ENCODE measurements at places on chromosomes 5 and 9.
A peak's percentile ranks its signal among the peaks of the same experiment; 100 is the strongest.

DNA sequence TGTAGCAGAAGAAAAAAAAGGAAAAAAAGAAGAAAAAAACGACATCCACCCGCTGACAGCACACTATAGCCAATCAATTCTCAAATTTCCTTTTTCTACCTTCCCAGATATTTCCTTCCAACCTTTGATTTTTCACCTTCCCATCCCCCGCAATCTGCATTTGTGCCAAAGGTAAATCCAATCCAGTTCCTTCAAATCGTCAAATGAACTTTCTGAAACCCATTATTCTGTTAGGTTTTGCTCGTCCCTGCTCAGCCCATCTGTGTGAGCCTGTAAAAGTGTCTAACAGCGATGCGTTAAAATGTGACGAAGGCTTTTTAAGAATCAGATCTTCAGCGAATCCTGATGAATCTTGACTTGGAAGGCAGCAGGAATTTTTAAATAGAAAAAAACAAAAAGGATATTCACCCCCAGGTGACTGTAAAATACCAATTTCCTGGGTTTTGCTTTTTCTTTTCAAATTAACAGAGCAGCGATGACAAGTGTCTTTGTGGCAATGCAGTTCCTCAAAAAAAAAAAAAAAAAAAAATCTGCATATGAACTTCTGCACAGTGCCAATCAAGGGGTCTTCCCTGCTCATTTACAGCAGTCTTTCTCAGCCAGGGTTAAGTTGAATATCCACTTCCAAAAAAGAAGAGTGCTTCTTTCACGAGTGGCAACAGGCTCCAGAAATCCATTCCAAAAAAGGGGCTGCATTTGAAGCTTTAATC, 367 bp upstream of the SHC3 start:
- no peak for DNase-seq

DNA sequence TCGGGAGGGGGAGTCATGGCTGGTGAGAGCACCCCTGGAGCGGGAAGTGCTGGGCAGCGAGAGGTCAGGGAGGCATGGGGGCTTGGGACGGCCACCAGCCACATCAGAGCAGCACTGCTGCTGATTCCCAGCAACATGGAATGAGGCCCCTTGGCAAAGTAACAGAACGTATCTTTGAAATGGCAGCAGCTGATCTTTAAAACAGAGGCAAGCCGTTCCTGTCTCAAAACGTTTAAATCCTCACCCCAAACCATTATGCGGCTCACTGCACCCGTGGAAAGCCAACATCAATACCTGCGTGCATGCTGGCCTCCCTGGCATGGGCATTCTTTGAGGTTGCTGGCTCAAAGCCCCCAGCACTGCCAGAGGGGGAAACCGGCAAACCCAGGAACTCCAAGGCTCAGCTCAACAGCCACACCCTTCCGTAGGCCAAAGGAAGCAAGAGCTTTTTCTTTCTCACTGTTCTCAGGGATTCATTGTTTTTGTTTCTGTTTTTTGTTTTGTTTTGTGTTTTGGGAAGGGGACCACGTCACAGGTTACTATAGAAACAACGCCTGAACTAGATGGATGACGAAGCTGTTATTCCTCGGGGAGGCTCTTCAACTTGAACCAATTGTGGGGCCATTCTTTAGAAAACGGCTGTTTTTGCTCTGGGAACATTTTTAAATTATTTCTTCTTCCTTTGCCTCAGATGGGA, 28.1 kb upstream of the OBP2B start:
- no peak for DNase-seq

DNA sequence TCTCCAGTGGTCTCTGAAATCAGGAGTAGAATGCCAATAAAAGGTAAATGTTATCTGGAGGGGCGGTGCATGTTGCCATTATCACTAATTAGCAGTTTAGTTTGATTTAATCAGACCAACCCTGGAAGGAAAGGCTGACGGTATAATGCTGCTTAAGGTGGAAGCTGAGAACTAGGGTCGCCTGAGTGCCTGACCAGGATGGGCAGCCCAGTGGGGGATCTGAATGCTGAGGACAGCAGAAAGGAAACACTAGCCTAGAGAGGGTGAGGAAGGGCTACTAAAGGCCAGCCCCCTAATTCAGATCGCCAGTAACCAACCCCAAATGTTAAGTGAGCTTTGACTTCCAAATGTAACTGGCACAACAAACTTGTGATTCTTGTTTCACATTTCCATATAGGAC, 172.2 kb downstream of the APBA1 start:
- no peak for DNase-seq

DNA sequence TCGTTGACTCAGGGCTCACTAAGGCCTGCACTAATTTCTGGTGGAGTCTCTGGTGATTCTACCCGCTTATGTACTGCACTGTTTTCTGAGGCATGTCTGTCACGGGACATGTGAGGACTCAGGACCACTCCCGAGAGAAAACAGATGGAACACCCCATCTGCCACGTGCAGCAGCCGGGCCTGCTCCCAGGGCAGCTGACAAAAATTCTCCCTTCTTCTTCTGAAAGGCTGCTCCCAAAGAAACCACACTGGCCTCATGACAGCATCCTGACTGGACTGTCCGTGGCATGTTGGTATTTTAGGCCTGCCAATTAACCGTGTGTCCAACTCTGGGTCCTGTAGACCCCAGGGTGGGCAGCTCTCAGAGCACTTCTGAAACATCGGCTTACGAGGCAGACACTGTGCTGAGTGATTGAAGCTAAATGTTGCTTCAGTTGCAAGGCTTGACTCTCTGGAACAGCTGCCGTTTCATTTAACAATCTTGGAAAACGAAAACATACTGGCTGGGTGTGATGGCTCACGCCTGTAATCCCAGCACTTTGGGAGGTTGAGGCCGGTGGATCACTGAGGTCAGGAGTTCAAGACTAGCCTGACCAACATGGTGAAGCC, 39.0 kb downstream of the FAM240B start:
- no peak for DNase-seq

DNA sequence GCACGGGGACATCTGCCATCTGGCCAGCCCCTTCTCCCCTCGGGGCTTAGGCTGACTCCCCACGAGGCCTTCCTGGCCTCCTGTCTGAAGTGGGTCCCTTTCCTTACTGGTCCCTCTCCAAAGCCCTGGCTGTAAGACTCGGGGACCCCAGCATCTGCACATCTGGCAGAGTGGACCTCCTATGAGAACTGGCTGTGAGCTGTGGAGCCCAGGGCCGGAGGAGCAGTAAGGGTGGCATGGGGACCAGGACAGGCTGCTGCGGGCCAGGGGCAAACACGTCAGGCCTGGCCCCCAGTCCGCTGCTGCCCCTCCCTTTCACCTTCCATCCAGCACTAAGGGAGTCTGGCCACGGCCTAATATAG, 33.8 kb downstream of the EXOC3 start:
- no peak for DNase-seq

DNA sequence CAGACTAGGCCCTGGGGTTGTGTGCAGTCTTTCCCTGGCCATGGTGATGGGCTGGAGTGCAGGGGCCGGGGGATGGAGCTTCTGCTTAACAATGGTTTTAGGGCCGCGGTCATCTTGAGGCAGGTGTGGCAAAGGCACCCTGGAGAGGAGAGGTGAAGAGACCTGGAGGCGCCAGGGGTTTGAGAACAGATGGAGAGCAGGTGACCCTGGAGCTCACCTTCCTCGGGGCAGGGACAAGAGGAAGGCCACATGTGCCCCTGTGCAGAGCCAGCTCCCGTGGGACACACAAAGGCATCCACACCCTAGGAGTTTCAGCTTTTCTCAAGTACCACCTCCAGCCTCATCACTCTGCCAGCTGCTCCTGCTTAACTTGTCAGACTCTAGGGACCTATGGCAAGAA, 46.4 kb upstream of the SH3GL2 start:
- DNase-seq, result no peak

GRCh38 chr5:151659001-151659754, 27.5 kb downstream of the SPARC start:
- DNase-seq, result peak; percentile 71

DNA sequence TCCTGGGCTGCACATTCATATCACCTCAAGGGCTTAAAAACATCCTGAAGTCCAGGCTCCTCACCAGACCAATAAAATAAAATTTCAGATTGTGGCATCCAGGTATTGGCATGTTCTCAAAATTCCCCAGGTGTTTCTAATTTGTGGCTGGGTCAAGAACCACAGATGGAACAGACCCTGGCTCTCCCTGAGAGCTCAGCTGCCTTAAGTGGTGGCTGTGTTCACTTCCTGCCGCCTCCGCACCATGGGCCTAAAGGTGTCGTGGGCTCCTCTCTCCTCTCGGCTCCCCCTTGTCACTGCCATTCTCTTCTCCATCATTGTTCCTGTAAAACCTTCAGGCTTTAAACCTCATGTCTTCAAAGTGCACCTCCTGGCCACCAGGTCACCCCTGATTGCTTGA, 17.8 kb upstream of the CCNJL start:
- DNase-seq, result no peak

DNA sequence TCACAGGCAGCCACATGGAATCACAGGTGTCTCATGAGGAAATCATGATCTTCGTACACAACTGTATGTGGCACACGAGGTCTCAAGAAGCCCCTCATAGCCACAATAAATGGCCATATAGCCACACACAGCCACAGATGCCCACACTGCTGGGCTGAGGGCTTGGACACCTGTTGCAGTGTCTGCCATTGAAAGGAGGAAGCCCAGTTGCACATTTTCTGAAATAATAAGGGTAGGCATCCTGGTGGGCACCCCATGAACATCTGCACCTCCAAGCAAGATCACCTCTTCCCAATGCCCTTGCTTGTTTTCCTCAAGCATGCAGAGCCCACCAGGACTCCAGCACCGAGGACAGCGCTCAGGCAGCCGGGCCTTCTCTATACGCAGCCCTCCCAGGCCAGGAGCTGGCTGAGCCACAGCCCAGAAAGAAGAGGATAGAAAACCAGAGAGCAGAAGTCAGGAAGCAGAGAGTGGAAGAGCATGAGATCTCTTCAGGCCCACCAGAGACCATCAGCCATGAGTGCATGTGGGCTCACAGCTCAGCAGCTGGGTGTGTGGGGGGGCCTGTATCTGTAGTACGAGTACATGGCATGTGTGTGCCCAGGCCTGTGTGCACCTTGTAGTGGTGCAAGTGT, 1.0 kb upstream of the ACSL6 start:
- no peak for DNase-seq
